Activated naive CD8-positive, alpha-beta T cell treated with anti-CD3 and anti-CD28 coated beads for 36 hours (primary cell): ENCODE measurements at places on chromosomes 3 and 15.
A peak's percentile ranks its signal among the peaks of the same experiment; 100 is the strongest.

- DNase-seq: no peak
- no peaks in the 10 kb centered on the region for H3K27me3 ChIP-seq
- no peak overlapping the region for H3K4me3 ChIP-seq
- peaks cover 13% of the 10 kb centered on the region for H3K4me1 ChIP-seq
Observed at GRCh38 chr3:78887029-78887428, 880.8 kb downstream of the ROBO1 start.

GRCh38 chr15:87348746-87349145, 907.8 kb downstream of the NTRK3 start:
- no peak overlapping the region for H3K27ac ChIP-seq
- H3K4me1 ChIP-seq: no peaks in the 10 kb centered on the region

DNA sequence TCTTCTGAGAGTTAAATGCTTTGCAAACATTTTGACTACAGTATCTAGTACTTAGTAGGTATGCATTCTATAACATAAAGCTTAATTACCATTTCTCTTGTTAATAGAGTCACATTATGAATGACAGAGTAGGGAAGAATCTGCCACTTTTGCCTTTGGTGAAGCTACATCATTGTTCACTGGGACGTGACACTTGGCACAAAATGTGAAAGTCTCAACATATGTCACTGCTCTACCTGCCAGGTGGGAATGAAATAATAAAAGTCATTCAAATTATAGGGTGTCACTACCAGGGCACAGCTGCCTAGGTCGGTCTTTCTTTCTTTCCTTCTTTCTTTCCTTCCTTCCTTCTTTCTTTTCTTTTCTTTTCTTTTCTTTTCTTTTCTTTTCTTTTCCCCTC, 17.6 kb downstream of the GPR87 start:
- no peak overlapping the region for H3K27ac ChIP-seq
- H3K4me1 ChIP-seq: peaks cover 26% of the 10 kb centered on the region
- DNase-seq: no peak

DNA sequence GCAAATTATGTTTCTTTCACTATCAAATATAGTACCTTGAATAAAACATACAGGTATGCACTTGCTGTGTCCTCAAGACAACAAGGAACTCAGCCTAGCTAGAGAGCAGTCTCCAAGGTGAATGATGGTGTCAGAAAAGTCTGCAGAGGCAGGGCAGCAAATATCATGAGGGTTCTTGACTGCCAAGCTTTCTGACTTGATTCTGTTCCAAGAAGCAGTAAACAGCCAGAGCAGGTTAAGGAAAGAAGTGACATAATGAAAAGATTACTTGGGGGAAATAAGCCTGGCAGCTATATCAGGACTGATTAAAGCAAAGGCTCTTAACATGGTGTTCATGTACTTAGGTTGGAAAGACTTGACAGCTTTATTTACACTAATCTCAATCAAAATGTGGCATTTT, 192.2 kb upstream of the GADL1 start:
- no peaks in the 10 kb centered on the region for H3K4me1 ChIP-seq
- H3K27ac ChIP-seq: no peak overlapping the region
- no peaks in the 10 kb centered on the region for H3K27me3 ChIP-seq
- H3K4me3 ChIP-seq: no peak overlapping the region

- no peaks in the 10 kb centered on the region for H3K36me3 ChIP-seq
- no peak overlapping the region for H3K4me3 ChIP-seq
- no peaks in the 10 kb centered on the region for H3K4me1 ChIP-seq
Observed at GRCh38 chr3:88807491-88808105, 299.8 kb upstream of the EPHA3 start.

DNA sequence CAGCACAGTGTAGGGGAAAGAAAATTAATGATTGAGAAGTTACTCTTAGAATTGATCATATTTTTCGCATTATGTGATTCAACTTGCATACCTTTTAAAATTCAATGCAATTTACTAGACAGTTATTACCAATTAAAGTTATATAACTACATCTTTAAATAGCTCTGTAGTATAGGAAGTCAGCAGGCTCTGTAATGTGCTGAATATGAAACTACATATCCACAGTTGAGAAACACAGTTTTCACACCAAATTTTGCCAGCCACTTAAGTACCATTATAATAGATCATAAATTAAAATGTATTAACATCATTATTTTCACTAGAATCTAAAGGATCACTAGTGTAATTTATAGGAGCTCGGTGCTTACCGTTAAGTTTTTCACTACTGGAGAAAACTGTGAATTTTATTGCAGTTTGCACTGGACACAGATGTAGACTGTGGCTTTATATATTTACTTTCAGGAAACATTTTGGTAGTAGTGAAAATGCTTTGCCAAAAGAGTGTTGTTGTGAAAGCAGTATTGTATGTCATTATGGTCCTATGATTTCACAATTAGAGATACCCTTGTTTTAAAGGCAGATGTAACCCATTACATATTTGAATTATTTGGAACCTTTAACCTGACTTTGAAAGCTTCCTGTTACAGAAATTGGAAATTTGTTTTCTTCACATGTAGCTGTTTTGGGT, 113.6 kb downstream of the PLCL2 start:
- H3K4me3 ChIP-seq: no peak overlapping the region
- peaks cover 61% of the 10 kb centered on the region for H3K4me1 ChIP-seq
- no peak for DNase-seq

GRCh38 chr15:36778531-36778930, 199.1 kb downstream of the CDIN1 start:
- no peak for DNase-seq
- peaks cover 2% of the 10 kb centered on the region for H3K4me1 ChIP-seq
- H3K27me3 ChIP-seq: no peaks in the 10 kb centered on the region
- H3K4me3 ChIP-seq: no peak overlapping the region

GRCh38 chr3:107916171-107916570, 174.7 kb downstream of the CD47 start:
- H3K27ac ChIP-seq: no peak overlapping the region
- H3K36me3 ChIP-seq: no peaks in the 10 kb centered on the region
- no peak overlapping the region for H3K4me3 ChIP-seq
- peaks cover 5% of the 10 kb centered on the region for H3K4me1 ChIP-seq
- H3K27me3 ChIP-seq: peaks cover 9% of the 10 kb centered on the region
- DNase-seq: no peak

- H3K27ac ChIP-seq: no peak overlapping the region
- no peak overlapping the region for H3K4me3 ChIP-seq
- H3K27me3 ChIP-seq: no peaks in the 10 kb centered on the region
- peaks cover 26% of the 10 kb centered on the region for H3K4me1 ChIP-seq
Observed at GRCh38 chr3:12946251-12946648, 104.9 kb upstream of the RPL32 start.

GRCh38 chr3:34183611-34184340, 385.3 kb downstream of the PDCD6IP start:
- H3K4me1 ChIP-seq: no peaks in the 10 kb centered on the region
- no peak overlapping the region for H3K4me3 ChIP-seq
- H3K27ac ChIP-seq: no peak overlapping the region
- H3K36me3 ChIP-seq: no peaks in the 10 kb centered on the region

DNA sequence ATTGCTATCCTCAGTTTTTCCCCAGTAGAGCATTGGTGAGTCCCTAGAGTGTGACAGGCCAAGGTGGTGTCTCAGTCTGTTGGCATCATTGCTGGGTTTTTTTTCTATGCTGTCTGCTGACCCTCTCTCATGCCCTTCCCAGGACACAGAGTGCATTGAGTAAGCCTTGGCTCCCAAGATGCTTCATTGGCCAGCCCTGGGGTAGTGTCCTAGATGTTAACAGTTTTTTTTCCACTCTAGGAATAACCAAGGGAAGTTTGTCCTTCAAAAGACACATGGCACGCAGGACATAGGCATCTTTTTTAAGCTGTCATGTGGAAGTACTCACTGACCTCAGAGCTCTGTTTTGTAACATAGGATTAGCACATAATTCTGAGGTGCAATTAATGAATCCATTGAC, 19.5 kb downstream of the ADAMTSL3 start:
- no peak for DNase-seq
- no peaks in the 10 kb centered on the region for H3K36me3 ChIP-seq
- peaks cover 3% of the 10 kb centered on the region for H3K27me3 ChIP-seq
- no peaks in the 10 kb centered on the region for H3K4me1 ChIP-seq
- no peak overlapping the region for H3K27ac ChIP-seq
- H3K4me3 ChIP-seq: no peak overlapping the region

DNA sequence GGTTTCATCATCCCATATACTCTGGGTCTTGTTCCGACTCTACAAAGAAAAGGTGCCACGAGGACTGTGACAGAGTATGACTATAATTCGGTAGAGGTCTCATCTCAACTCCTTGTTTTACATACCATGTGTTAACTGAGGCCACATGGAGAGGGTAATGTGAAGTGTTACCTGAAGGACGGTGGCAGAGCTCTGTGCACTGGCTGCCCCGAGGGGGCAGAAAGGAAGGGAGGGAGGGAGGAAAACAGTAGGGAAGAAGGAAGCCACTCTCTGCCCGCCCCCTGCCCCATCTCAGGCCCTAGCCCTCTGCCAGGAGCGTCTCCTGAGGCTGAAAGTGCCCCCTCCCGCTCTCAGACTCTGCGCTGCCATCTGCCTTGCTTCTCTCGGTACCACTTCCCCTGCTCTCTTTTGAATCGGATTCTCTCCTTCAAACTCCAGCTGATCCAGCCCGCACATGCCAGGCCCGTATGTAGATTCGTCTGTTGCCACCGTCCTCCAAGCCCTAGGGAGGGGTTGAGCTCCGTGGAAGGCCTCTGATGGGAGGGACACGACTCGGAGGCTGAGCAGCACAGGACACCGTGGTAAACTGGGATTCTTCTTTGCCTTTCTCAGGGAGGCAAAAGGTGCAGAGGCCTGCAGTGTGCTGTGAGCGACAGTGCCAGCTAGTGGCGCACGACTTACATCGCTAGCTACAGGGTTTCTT, 70.5 kb upstream of the ATP10A start:
- peaks cover 6% of the 10 kb centered on the region for H3K27me3 ChIP-seq
- DNase-seq: peak; percentile 60
- H3K4me3 ChIP-seq: peak overlapping the region; percentile 87

DNA sequence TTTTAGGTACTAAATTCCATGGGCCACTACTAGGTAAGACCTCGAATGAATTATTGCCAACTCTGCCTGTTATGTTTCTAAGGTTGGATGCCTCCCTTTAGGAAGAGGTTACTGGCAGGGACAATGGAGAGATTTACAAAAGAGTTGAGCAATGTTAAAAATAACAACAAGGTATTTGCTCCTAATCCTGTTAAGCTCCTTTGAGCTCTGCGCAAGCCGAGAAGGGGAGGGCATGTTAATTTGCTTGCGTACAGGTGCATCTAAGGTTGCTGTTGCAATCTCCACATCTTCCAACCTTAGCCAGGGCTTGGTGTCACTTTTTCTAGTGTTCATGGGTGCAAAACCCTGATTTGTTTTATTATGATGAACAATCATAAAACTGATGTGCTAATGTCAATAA, 161.5 kb upstream of the TPM1 start:
- peaks cover 9% of the 10 kb centered on the region for H3K4me1 ChIP-seq
- H3K27me3 ChIP-seq: peaks cover 22% of the 10 kb centered on the region
- H3K36me3 ChIP-seq: no peaks in the 10 kb centered on the region
- H3K27ac ChIP-seq: no peak overlapping the region
- no peak for DNase-seq
- H3K4me3 ChIP-seq: no peak overlapping the region

GRCh38 chr15:100256970-100257650, 84.7 kb downstream of the ADAMTS17 start:
- DNase-seq: no peak
- peaks cover 10% of the 10 kb centered on the region for H3K36me3 ChIP-seq
- H3K27ac ChIP-seq: no peak overlapping the region
- H3K27me3 ChIP-seq: no peaks in the 10 kb centered on the region

- H3K4me3 ChIP-seq: peak overlapping the region; percentile 96
- DNase-seq: no peak
- H3K27me3 ChIP-seq: no peaks in the 10 kb centered on the region
Observed at GRCh38 chr3:153166206-153166605, 4.2 kb downstream of the RAP2B start.

DNA sequence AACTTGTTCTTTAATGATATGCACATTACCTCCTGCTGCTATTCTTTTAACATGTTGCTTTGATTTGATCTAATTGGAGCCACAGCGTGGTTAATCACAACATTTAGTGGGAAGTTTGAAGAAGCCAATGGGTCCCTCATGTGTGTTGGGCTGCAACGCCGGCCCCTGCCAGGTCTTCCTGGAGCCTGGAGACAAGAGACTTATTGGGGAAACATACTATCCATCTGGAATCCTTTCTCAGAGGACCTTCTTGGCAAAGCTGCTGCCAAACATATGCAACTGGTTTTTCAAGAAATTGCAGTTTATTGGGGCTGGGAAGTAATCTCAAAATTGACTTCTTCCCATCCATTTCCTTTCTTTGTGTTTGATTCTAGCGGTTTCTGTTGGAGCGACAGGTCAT, 396.3 kb upstream of the PROK2 start:
- no peaks in the 10 kb centered on the region for H3K36me3 ChIP-seq
- no peak overlapping the region for H3K27ac ChIP-seq
- peaks cover 31% of the 10 kb centered on the region for H3K27me3 ChIP-seq
- peaks cover 17% of the 10 kb centered on the region for H3K4me1 ChIP-seq

- peaks cover 17% of the 10 kb centered on the region for H3K27me3 ChIP-seq
- peaks cover 8% of the 10 kb centered on the region for H3K4me1 ChIP-seq
- DNase-seq: no peak
- no peaks in the 10 kb centered on the region for H3K36me3 ChIP-seq
- H3K27ac ChIP-seq: no peak overlapping the region
Observed at GRCh38 chr3:184780981-184781515, 30.9 kb upstream of the VPS8 start.

DNA sequence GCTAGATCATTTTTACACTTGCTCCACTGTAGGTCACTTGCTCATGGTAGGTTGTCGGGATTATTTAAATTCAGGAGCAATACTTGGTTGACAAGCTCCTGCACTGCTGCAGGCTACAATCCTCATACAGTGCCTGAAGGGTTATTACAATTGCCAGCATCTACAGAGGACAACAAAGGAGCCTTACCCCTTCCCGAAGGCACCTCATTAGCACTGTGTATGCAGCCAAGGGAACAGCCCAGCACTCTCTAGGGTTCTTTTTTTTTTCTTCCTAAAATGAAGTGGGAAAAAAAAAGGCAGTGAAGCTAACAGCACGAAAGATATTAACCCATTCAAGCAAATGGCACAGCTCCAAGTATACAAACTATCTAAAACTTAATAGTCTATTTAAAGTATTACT, 142.7 kb downstream of the ULK4 start:
- no peak overlapping the region for H3K4me3 ChIP-seq
- H3K27me3 ChIP-seq: no peaks in the 10 kb centered on the region
- H3K27ac ChIP-seq: no peak overlapping the region
- H3K36me3 ChIP-seq: peaks cover 5% of the 10 kb centered on the region

GRCh38 chr3:44827196-44827595, 34.5 kb upstream of the TMEM42 start:
- H3K27me3 ChIP-seq: no peaks in the 10 kb centered on the region
- DNase-seq: no peak
- H3K27ac ChIP-seq: no peak overlapping the region
- no peaks in the 10 kb centered on the region for H3K4me1 ChIP-seq
- H3K36me3 ChIP-seq: peaks cover 59% of the 10 kb centered on the region

GRCh38 chr3:194395778-194396538, 3.1 kb downstream of the GP5 start:
- H3K27ac ChIP-seq: peak overlapping the region; percentile 81
- H3K27me3 ChIP-seq: no peaks in the 10 kb centered on the region
- peaks cover 53% of the 10 kb centered on the region for H3K4me1 ChIP-seq
- H3K4me3 ChIP-seq: peak overlapping the region; percentile 65

DNA sequence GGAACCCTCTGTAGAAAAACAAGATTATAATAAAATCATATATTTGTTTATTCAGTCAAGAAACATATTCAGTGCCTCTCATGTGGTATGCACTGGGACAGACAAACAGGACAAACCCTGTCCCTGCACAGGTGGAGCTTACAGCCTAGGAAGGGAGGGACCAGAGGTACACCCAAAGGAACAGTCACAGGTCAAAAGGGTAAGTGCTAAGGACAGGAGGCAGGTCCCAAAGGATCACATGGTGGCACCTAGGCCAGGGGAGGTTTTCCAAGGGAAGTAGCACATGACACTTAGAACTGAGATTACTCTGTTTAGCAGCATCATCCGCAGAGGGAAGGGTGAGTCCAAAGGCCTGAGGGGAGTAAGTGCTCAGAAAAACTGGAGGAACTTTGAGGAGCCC, 254.4 kb upstream of the ARRDC4 start:
- no peak overlapping the region for H3K27ac ChIP-seq
- no peaks in the 10 kb centered on the region for H3K4me1 ChIP-seq
